Left lobe of liver (tissue), 2 donors: ENCODE measurements at places on chromosomes 13 and 19. TPM values are rescaled to one million over a fixed set of nuclear protein-coding genes. Genes with fewer than 3 reads are reported as not detected.

The NLRP9 gene
- total RNA-seq, result not detected

The SYCN gene
- total RNA-seq, result 1.6 TPM

The SIGLEC9 gene
- total RNA-seq, result 4.8 TPM

The MAP4K1 gene
- 3.5 TPM for total RNA-seq

The ICAM4 gene
- total RNA-seq, result 0.15 TPM

The KLHL1 gene
- total RNA-seq, result not detected

The CEACAM20 gene
- not detected for total RNA-seq

The MYADM gene
- 15.2 TPM for total RNA-seq

The FKBP8 gene
- total RNA-seq, result 116 TPM

The PDX1 gene
- total RNA-seq, result 0.70 TPM

The MAB21L1 gene
- not detected for total RNA-seq

The POU2F2 gene
- total RNA-seq, result 0.83 TPM

The C1QTNF9B gene
- total RNA-seq, result not detected

The PRR20D gene
- total RNA-seq, result not detected

The WDR83 gene
- total RNA-seq, result 3.8 TPM

The EPS8L1 gene
- total RNA-seq, result 0.53 TPM

The SLC17A7 gene
- 0.15 TPM for total RNA-seq

The PSG7 gene
- total RNA-seq, result not detected

The FXYD1 gene
- 280 TPM for total RNA-seq

The KEAP1 gene
- total RNA-seq, result 59.6 TPM

The SELENOV gene
- not detected for total RNA-seq

The LAIR1 gene
- total RNA-seq, result 3.1 TPM

The NOTCH3 gene
- 4.6 TPM for total RNA-seq

The KRTDAP gene
- total RNA-seq, result not detected

The SLAIN1 gene
- 3.1 TPM for total RNA-seq

The ZFP82 gene
- total RNA-seq, result 0.53 TPM

The FCER2 gene
- total RNA-seq, result 0.45 TPM

The NKPD1 gene
- not detected for total RNA-seq

The ZFR2 gene
- not detected for total RNA-seq

The B3GLCT gene
- 3.3 TPM for total RNA-seq

The XAB2 gene
- total RNA-seq, result 21.2 TPM
